Activated CD4-positive, alpha-beta T cell treated with anti-CD3 and anti-CD28 coated beads for 24 hours (primary cell): ENCODE measurements at places on chromosomes 1 and 21.

GRCh38 chr21:45910548-45911221 is 70.9 kb upstream of the COL6A1 start:
- no peak for DNase-seq

GRCh38 chr1:152497273-152497672 is 13.3 kb upstream of the LCE5A start:
- no peak for DNase-seq

DNA sequence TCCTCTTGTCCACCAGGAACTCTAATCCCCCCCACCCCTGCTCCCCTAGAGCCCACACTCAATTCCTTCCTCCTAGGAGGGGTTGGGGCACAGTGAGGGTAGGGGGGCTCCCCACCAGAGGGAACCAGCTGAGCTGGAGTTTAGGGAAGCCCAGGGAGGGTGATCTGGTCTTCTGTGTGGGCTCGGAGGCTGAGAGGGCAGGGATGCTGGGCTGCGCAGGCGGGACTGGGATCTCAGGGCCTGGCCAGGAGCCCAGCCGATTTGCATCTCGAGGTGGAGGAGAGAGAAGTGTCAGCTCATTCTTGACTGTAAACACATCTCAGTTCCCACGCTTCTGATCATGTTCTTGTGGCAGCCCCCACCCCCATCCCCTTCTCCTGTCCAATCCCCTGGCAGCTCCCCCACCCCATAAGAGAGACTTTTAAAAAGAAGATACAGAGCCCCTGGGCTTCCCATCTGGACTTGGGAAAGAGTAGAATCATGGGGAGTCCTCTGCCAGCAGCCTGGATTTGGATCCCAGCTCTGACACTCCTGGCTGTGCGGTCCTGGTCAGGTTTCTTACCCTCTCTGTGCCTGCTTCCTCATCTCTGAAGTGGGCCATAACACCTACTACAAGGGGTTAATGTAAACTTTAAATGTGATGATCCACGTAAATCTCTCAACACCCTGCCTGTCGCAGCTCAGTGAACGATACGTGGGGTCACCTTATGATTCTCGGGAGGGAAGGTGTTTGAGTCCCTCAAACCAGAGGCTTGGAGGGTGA is 6.6 kb downstream of the PEAR1 start:
- DNase-seq, result no peak

GRCh38 chr1:20575541-20576336 is 13.2 kb upstream of the CDA start:
- DNase-seq, result no peak

DNA sequence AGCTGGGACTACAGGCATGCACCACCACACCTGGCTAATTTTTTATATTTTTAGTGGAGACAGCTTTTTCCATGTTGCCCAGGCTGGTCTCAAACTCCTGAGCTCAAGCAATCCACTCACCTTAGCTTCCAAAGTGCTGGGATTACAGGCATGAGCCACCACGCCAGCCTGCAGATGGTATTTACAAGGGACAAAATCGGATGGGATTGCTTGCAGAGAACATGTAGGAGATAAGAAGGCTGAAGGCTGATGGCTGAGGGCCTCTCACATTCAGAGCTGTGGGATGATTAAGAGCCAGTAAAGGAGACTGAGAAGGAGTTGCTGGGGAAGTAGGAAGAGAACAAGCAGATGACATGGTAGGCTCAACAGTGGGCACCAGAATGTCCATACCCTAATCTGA is 24.0 kb upstream of the QSOX1 start:
- no peak for DNase-seq

- no peak for DNase-seq
These were observed 94.4 kb downstream of the PATJ start for GRCh38 chr1:61836649-61837048.

- DNase-seq, result no peak
These were observed 104.9 kb downstream of the BCAR3 start for GRCh38 chr1:93576746-93577145.

GRCh38 chr1:114116086-114116485 is 37.6 kb downstream of the SYT6 start:
- no peak for DNase-seq

DNA sequence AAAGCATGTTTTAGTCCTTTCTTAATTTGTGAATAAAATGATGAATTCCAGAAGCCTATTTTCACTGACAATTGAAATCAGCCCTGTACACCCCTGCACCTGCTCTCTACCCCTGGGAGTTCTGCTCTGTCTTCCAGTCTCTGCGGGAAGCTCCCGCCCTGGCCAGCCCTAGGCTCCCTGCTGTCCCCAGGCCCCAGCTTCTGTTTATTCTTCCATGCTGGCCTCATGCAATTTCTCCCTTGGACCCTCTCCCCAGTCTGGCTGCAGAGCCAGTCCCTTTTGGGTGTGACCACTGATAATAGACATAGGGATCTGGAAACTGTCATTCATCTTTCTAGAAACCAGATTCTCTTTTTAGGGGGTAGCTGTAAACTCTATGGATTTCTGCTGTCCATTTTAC is 258.6 kb downstream of the GRIK3 start:
- DNase-seq, result no peak

- DNase-seq, result no peak
These were observed 22.0 kb upstream of the KCNC4 start for GRCh38 chr1:110188035-110188618.

DNA sequence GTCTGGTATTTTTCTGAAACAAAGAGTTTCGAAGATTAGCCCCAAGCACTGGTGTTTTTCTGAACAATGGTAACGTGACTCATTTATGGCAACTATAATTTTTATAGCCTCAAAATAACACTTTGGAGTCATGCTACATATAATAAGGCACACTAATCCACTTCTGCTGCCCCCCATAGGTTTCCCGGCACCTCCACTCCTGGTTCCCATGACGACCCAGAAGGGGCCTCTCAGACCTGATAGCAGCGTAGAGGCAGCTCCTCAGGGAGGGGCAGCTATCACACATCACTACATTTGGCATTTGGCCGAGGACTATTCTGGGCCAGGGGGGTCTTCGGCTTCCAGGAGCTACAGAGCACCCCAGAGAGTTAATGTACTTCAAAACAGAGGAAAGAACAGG is 23.3 kb downstream of the CAPN8 start:
- DNase-seq, result no peak

DNA sequence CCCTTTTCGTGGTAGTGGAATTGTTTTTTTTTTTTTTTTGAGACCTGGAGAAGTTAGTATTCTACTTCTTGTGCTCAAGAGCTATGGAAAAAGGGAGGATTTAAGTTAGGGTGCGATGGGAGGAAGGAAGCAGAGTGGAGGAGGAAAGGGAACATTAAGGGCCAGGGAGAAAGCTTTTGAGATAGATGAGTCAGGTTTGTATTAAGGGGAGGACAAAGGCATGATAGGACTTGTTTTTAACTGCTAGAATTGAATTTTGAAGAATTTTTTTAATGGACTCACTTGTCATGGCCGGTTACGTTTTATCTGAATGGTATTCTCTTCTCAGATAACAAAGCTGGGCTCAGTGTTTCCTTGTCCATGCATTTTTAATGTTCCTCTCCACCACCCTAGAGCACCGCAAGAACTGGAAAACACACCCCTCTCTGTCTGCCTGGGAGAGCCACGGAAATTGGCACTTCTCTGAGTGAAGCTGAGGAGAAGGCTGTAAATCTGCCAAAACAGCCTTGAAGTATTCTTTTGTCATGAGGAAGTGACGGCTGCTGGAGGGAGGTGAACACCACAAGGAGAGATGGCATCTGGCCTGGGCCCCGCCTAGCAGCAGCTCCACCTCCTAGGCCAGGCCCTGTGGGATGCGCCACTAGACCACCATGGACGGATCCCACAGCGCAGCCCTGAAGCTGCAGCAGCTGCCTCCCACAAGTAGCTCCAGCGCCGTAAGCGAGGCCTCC is 3.5 kb downstream of the NIPAL3 start:
- DNase-seq, result no peak

- no peak for DNase-seq
These were observed 4.3 kb upstream of the MFAP2 start for GRCh38 chr1:16984717-16985116.

GRCh38 chr1:77218477-77219165 is 609 bp downstream of the PIGK start:
- DNase-seq, result no peak

GRCh38 chr1:245881767-245882391 is 625.2 kb downstream of the SMYD3 start:
- DNase-seq, result no peak

DNA sequence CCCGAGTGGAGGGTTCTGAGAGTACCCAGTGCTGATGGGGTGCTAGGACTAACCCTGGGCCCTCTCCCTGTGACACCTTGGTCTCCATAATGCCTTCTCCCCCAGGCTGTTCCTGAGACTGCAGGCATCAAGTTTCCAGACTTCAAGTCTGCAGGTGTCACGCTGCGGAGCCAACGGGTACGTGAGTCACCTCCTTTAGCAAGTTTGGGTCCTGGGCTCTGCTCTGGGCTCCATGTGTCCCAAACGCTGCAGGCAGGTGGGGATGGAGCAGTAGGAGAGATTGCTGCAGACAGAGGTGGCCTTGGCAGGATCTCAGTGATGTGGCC is 6.0 kb downstream of the DMAP1 start:
- DNase-seq, result no peak

DNA sequence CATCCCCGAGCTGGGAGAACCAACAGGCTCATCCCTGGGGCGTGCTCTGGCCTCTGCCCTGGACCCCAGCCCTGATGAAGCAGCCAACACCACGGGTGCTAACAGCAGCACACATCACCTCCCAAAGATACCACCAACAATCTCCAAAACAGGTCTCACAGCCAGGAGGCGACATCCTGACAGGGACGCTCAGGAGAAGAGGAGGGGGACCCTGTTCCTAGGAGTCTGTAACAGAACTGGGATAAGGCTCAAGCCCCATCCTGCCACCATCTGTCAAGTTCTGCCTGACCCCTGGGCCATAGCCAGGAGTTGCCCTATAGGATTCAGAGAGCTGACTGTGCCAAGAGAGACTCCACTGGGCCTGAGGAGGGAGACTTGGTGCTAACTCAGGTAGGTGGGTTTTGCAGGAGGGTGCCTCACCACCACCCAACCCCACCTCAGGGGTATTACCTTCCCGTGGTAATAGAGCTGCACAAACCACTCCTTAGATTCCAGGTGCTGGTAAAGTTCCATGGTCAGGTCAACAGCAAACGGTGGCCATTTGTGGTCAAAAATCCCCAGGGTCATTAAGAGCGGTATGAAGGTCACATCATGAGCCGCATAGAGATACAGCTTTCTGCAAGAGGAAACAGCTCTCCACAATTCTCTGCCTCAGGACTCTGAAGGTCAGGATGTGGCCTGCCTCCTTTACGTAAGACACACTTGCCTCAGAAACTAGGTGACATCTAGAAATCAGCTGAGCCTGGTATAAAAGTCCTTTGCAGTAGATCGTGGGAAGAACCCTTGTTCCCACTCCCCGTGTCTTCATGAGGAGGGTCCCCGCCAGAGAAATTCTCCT is 22.3 kb downstream of the ACP6 start:
- DNase-seq, result no peak

DNA sequence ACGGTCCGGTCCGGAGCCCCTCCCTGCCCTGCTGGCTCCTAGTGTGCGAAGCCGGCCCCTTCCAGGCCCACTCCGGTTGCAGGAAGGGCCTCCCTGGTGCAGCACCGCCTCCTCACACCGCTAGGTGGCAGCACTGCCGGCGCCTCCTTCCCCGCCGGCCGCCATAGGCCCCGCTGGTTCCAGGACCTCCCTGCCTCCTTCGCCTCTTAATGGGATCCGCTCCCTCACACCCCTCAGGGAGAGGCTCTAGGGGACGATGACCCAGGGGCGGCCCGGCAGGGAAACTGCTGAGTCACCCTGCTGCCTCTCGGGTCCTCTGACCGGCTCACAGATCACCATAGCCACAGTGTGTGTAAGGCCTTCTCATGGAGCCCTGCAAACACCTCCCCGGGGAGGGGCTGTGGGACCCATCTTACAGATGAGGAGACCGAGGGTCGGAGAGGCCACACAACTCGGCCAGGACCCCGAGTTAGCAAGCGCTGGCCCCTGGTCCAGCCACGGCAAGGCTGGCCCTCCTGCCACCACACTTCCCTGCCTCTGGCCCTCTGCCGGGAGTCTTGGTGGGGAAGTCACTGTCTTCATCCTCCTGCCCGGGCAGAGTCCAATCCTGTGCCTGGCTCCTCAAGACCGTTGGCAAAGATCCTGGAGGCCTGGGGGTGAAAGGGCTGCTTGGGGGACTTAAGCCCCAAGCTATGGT is 1.6 kb upstream of the AJAP1 start:
- peak; percentile 43 for DNase-seq

GRCh38 chr1:170807432-170807831 is 127.9 kb upstream of the MROH9 start:
- DNase-seq, result no peak

- no peak for DNase-seq
These were observed 52.7 kb downstream of the PKN2 start for GRCh38 chr1:88736633-88737248.

- no peak for DNase-seq
These were observed 16.7 kb downstream of the CNR2 start for GRCh38 chr1:23896491-23896890.

DNA sequence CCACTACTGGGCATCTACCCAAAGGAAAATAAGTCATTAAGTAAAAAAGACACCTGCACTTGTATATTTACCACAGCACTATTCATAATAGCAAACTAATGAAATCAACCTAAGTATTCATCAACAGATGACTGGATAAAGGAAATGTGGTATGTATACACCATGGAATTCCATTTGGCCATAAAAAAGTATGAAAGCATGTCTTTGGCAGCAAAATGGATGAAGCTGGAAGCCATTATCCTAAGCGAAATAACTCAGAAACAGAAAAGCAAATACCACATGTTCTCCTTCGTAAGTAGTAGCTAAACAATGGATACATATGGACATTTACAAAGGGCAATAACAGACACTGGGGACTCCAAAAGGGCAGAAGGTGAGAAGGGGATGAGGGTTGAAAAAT is 485.7 kb upstream of the BRINP3 start:
- no peak for DNase-seq

DNA sequence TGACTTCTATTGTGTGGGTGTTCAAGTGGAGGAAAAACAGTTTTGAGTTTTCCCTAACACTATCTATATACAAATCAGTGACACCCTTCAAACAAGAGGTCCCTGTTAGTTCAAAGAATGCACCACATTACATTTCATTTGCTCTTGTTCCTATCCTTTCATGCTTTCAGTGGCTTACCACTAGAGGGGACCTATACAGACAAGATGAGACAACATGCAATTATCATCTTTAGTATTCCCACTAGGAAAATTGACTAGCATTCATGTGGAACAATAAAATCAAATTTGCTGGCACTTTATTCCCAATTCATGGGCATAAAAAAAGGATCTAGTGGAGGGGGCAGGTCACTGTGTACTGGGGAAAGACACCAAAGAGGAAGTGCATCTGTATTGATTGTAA is 13.3 kb upstream of the SIPA1L2 start:
- no peak for DNase-seq

GRCh38 chr1:30010506-30011106 is 712.8 kb downstream of the MATN1 start:
- DNase-seq, result no peak

- DNase-seq, result no peak
These were observed 126.5 kb downstream of the ADSS2 start for GRCh38 chr1:244325056-244325758.

DNA sequence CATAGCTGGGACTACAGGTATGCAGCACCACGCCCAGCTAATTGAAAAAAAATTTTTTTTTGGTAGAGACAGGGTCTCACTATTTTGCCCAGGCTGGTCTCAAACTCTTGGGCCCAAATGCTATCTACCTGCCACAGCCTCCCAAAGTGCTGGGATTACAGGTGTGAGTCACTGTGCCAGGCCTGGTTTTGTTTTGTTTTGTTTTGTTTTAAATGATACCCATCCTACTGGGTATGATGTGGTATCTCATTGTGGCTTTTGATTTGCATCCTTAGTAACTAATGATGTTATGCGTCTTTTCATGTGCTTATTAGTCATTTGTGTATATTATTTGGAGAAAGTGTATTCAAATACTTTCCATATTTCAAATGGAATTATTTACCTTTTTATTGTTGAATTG is 142.3 kb downstream of the VPS13D start:
- no peak for DNase-seq
